ENCODE measurements at places on chromosomes 6 and 20. TPM values are rescaled to one million over a fixed set of nuclear protein-coding genes. Genes with fewer than 3 reads are reported as not detected.
A peak's percentile ranks its signal among the peaks of the same experiment; 100 is the strongest.

TPX2 gene
- total RNA-seq: 5.8 TPM

GGTLC1 gene
- not detected for total RNA-seq

OLIG3 gene
- not detected for total RNA-seq

ALDH8A1 gene
- total RNA-seq: 0.20 TPM

RFX6 gene
- total RNA-seq: not detected

SEL1L2 gene
- total RNA-seq: not detected

INSM1 gene
- not detected for total RNA-seq

SLC17A5 gene
- 21.4 TPM for total RNA-seq

SLC17A3 gene
- not detected for total RNA-seq

NKX2-2 gene
- not detected for total RNA-seq

GRCh38 chr6:147855803-147856482, 347.5 kb downstream of the SAMD5 start:
- DNase-seq: no peak

GRCh38 chr20:47377122-47377722, 20.7 kb upstream of the ZMYND8 start:
- DNase-seq: no peak

GRCh38 chr6:52385074-52385473, 23.1 kb downstream of the PAQR8 start:
- no peak for DNase-seq

DNA sequence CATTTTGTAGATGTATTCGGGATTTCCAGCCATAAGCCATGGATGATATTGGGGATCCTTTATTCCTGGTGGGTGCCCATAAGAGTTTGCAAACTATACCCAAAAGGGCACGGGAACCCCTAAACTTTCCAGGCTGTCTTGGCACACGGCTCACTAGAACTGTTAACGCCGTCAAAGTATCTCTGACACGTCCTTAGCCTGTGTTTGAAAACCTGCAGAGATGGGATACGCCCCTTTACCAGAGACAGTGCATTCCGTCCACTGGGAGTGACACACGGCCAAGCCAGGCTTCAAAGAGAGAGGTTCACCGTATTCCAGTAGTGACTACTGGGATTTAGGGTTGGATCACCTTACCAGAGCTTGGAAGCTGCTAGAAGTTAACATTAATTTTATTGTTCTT, 95.0 kb downstream of the THBS2 start:
- DNase-seq: no peak

- DNase-seq: peak; percentile 29
Measured at GRCh38 chr6:121584586-121585369, 149.3 kb downstream of the GJA1 start.

- peak; percentile 84 for DNase-seq
Measured at GRCh38 chr6:79269877-79270276, 35.4 kb upstream of the HMGN3 start.

DNA sequence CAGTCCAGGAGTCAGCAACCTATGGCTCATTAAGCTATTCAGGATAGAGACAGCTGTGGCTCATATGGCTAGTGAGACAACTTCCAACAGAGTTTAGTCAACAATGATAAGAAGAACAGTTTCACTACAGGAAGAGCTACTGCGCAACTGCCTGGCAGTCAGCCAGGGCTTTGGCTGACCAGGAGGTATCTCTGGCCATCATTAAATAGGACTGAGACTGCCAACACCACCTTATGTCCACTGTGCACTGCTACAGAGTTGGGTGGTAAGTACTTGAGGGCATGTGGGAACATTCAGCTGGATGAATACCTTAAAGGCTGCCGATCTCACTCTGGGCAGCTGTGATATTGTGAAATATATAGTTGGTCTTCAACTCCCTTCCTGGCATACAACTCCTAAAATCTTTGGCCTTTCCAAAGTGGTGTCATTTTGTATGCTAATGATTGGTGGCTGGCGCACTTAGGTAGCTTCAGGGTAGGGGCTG, 52.2 kb upstream of the FAM83C start:
- peak; percentile 92 for DNase-seq

DNA sequence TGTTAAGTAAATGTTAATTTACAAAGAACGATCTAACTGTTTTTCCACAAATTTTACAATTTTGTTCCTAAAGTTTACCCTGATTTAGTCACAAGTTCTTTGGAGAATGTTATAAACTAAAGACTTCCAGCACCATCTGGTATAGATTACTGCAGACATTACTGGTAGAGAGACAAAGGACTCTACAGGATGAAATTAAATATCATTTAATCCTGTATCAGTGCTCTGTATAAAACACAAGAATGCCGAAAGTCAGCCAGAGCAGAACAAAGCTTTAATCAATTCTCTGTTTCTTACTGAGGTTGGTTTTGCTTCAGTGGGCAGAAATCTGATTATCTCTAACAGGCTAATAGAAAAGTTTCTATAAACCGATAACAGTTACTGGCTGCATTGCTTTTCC, 763.6 kb downstream of the TENT5A start:
- DNase-seq: no peak

DNA sequence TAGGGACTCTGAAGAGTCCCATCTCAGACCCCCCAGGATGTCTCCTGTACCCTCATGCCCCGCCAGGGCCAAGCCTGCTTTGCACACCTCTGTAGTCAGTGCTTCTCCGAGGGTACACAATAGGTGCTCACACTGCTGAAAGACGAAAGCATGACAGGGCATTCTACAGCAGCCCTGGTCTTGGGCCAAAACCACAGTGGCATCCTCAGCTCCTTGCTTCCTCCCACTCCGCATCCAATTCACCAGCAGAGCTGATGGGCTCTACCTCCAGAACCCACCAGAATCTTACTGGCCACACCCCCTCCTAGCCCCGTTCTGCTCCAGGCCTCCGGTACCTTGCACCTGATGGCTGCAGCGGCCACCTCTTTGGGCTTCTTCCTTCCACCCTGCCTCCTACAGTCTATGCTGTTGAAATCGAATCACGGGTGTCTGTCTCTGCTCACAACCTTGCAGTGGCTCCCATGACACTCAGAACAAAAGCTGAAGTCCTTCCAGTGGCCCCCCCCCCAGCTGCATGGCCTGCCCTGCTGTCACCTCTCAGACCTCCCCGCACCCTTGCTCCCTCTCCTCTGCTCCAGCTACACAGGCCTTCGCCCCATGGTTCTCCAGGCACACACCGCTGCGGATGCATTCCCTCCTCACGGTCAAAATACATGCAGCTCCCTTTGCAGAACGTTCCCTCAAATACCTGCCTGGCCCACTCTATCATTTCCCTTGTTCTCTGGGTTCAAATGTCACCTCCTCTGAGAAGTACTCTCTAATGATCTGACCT, 1.2 kb downstream of the ANGPT4 start:
- DNase-seq: no peak

GRCh38 chr20:46275091-46275490, 33.2 kb downstream of the CDH22 start:
- no peak for DNase-seq

DNA sequence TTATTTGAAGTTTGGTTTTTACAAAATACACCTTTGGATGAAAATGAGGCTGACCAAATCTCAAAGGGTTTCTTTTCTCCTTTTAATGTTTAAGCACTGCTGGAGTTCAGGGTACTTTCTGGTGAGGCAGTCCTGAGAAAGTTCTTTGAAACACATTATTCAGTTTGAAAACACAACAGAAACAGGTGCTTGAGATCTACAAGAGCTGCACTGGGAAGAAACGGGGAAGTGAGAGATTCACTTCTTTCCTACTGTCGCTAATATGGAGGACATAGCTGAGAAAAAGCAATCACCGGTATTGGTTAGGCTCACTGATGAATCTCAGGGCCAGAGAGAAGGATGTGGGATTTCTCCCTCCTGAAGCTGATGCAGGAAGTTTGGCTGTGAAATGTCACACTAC, 22.9 kb upstream of the TMEM170B start:
- no peak for DNase-seq

DNA sequence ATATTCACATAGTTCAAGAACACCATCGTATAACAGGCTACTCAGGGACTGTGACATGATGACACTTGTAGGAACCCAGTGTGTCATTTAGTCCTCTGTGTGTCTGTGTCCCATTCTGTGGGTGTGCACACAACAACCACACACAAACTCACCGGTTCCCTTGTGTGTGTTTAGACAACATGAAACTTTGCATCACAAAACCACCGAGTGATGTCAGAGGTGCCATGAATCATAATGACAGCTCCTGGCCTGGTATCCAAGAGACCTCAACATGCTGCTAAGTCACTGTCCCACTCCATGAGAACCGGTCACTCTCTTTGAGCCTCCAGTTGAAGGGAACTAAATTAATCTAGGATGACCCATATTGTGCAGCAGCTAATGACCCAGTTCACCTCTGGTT, 421.3 kb downstream of the PREX1 start:
- no peak for DNase-seq

- peak; percentile 48 for DNase-seq
Measured at GRCh38 chr6:31791324-31792089, 4.0 kb downstream of the VARS1 start.

GRCh38 chr6:107655864-107656263, 165.9 kb downstream of the SOBP start:
- DNase-seq: no peak

DNA sequence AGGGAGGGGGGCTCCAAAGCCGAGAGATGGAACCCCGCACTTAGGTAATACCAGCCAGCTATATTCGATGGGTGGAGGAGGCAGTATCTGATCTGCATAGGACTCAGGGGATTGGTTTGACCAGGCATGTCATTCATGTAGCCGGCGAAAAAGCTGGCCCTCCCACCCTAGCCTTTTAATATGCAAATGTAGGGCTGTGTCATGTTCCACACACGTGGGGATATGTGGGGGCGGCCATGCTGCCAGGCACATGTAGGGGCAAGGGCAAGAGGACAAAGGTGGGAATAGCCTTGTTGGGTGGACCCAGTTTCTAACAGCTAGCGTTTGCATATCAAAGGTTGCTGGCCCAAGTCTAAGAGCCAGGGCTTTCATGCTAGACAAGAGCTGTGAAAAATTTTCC, 39.1 kb upstream of the DDR1 start:
- no peak for DNase-seq

DNA sequence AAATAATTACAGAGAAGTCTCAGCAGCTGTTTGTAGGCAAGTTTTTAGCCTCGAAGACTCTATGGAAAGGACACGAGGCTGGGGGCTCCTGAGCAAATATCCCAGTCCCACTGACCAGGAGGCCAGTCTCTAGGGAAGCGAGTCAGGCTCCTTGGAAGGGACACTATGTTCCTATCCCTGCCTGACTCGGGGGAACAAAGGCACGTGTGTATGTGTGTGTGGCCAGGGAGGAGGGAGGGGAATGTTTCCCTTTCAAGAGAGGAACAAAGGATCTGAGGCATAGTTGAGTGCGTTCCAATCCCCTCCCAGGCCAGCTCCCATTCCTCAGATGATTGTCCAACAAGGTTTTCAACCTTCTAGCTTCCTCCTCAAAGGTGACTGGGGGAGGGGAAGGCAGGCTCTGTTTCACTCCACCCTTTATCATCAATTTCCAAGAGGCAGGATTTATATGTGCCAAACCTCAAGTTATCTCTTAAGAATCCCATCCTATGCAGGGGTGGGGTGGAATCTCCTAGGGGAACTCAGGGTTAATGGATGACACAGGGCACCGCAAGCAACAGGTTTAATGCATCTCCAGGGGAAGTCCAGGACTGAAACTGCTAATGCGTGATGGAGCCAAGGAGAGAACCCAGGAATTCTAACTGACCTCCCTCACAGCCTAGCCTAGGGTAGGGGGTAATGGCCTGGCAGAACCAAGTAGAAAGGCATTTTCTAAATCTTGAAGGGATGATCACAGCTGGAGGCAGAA, 9.9 kb downstream of the BCL2L1 start:
- peak; percentile 73 for DNase-seq

DNA sequence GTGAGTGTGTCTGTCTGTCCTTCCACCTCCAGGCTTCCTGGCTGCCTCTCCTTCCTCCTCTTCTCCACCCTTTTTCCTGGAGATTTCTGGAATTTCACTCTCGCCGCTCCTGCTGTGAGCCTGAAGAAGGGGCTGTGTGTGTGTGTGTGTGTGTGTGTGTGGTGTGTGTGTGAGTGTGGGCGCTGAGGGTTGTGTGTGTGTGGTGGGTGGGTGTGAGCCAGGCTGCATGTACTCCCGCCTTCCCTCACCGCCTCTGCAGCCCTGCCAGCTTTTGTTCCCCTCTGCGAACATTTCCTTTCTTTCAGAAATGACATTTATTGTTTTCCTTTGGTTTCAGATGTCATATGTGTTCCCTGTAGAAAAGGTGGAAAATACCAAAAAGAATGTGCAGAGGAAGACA, 76.0 kb downstream of the SRC start:
- DNase-seq: peak; percentile 43

DNA sequence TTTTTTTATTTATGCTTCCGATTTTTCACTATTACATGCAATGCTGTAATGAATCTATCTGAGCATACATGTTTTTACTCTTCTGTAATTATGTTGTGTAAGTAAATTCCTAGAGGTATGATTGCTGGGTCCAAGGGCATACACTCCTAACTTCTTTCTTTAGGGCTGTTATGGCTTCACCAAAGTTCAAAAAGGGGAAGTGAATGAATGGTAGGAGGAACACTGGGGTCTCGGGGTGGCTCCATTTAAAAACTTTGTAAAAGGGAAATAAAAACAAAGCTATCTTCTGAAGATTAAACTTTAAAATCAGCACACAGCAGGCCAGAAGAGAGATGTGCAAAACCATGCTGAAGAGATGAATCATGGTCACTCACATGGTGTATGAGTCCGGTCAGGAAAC, 289.1 kb upstream of the SUPT3H start:
- DNase-seq: no peak

DNA sequence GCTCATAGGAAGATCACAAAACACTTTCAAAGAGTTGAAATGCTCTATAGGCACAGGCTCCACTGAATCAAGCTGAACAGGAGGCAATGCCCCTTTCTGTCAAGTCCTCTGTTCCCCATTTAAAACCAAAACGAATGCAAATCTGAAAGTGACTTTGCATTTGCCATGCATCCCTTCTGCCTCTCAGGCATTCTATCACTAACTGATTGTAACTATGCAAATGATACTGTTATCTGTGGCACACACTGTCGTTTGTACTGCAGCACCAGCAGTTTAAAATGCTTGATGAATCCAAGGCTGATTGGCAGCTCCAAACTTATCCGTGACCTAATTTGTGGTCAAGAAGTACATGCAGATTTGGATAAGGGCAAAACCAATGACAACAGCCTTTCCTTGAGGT, 1067.5 kb upstream of the MAP3K7 start:
- no peak for DNase-seq

GRCh38 chr20:45539382-45539781, at the start of gene WFDC6:
Gene WFDC6, minus strand, starts transcription at chr20:45539482. Its CDS starts 75 bp downstream, at chr20:45539407.
- no peak for DNase-seq

DNA sequence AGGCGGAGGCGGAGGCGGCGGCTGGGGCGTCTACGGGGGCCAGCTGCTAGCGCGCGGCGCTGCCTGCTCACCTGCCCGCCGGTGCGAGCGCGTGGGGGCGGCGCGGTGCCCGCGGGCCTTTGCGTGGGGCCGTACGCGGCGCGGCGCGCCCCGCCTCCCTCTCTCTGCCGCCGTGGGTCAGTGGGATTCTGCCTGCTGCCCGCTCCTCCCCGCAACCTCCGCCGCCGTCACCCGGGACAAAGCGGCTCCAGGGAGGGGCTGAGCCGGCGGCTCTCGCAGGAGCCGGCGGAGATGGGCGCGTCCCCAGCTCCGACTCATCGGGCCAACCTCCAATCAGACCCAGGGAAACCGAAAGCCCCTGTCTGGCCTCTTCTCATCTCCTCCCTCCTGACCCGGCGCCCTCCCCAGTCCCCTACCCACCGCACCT, at the start of gene RCAN2:
Gene RCAN2 (minus strand): TSS at position 249 of the 427 bp plus-strand sequence.
- DNase-seq: peak; percentile 11
